Activated naive CD4-positive, alpha-beta T cell (primary cell): ENCODE measurements at places on chromosomes 11 and 22.

DNA sequence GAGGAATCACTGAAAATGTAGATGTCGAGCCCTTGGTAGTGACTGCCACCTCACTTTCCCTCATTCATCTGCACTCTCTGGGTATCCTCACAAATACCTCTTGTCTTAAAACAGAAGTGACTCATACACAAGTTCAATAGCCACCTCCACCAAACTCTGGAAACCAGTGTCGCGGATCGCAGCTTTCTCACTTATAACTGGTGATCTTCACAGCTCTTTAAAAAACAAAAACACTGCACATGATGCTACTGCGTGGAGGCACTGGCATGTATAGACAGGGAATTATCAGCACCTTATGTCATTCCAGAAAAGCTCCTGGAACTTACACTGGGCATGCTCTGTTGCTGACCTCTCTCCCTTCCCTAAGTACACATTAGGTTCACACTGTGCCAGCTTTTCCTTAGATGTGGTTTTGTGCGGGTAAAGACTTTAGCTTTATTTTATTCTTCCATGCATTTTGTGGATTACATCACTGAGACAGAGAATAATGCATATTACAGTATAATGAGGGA is 425.5 kb upstream of the CADM1 start:
- no peak for DNase-seq

DNA sequence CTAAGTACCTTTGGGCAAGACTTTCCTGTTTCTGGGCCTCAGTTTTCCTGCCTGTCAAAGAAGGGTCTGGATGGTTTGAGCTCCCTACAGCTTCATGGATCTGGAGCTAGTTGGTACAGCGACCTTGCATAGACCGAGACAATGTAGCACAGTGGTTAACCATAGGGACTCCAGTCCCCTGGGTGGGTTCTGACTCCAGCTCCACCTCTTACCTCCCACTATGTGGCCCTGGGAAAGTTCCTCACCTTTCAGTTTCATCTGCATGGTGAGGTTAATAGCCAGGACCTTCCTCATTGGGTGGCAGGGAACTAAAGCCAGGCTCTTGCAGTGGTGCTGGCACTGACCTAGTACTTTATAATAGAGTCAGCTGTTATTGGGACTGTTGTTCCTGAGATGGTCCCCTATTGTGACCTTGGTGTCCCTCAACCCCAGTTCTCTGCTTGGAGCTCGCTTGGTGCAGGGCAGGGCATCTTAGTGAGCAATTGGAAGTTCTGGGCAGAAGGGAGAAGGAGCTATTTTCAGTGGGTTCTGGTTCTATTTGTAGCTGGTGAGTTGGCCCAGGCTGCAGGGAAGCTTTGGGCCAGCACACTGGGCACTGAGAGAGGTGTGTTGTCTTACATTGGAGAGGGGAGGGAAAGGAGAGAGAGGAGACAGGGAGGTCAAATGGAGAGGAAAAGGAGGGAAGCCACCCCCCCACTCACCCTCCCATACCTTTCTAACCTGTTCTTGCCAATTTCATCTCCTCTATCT is 10.7 kb upstream of the MTMR3 start:
- no peak for DNase-seq

DNA sequence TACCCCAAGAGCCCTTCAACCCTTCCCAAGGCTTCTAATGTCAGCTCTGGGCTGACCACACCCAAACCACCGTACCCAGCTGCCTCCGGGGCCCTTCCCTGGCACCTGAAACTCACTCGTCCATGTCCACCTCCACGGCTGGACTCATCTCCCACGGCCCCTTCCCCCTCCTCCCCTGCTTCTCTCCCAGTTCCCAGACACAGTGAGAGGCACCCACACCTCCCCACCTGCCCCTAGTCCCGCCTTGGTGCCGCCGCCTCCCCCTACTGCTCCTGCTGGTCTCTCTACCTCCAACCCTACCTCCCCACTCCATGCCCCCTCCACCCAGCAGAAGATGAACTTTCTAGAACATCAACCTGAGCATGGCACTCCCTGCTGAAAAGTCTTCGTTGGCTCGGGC is 39.5 kb downstream of the ELFN2 start:
- DNase-seq = no peak

DNA sequence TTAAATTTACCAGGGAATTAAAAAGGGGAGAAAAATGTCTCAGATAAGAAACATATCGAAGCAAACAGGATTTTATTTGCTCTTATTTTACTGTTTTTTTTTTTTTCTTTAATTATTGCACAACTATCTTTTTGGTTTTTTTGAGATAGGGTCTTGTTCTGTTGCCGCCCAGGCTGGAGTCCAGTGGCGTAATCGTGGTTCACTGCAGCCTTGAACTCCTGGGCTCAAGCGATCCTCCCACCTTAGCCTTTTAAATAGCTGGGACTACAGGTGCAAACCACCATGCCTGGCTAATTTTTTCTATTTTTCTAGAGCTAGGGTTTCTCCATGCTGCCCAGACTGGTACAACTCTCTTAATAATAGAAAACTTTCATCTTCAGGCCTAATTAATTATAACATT is 32.5 kb downstream of the DRG1 start:
- no peak for DNase-seq

- no peak for DNase-seq
These were observed at the start of gene OR2AT4 for GRCh38 chr11:75096456-75097172. OR2AT4 (minus strand) TSS chr11:75096876.

- DNase-seq = no peak
These were observed 10.2 kb upstream of the P4HA3 start for GRCh38 chr11:74321487-74322188.

DNA sequence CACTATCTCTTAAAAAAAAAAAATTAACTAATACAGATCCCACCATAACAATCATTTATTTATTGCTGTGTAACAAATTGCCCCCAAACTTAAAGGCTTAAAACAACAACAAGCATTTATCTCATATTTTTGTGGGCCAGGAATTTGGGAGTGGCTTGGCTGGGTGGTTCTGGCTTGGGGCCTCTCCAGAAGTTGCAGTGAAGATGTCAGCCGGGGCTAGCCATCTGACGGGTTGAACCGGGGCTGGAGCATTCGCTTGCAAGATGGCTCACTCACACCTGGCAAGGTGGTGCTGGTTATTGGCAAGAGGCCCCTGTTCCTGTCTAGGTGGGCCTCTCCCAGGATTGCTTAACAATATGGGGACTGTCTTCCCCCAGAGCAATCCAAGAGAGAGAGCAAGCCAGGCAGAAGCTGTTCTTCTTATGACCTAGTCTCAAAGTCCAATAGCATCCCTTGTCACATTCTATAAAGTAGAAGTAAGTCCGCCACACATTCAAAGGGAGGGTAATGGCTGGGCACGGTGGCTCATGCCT is 29.5 kb downstream of the ACO2 start:
- DNase-seq = no peak

- DNase-seq = no peak
These were observed 25.1 kb downstream of the MTMR2 start for GRCh38 chr11:95898782-95899181.

GRCh38 chr22:27877501-27877900 is 41.6 kb downstream of the PITPNB start:
- no peak for DNase-seq

GRCh38 chr11:70399681-70400112 is 1.4 kb downstream of the CTTN start:
- DNase-seq = no peak

GRCh38 chr11:128022007-128022368 is 565.4 kb downstream of the ETS1 start:
- no peak for DNase-seq

DNA sequence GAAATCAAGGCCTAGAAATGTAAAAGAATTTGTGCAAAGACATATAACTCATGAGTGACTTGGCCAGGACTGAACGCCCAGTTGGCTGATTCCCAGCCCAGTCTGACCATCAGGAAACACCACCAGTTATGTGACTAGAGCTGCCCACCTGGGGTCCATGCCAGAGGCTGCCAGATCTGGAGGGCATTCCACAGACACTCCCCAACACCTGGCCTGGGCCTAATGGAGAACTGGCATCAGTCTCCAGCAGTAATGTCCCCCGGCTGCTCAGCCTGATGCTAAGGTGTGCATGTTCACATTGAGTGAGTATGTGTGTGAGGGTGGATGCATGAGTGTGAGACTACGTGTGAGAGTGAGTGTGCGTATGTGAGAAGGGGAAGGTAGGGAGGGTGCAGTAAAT is 15.7 kb downstream of the PLAAT3 start:
- DNase-seq = no peak

DNA sequence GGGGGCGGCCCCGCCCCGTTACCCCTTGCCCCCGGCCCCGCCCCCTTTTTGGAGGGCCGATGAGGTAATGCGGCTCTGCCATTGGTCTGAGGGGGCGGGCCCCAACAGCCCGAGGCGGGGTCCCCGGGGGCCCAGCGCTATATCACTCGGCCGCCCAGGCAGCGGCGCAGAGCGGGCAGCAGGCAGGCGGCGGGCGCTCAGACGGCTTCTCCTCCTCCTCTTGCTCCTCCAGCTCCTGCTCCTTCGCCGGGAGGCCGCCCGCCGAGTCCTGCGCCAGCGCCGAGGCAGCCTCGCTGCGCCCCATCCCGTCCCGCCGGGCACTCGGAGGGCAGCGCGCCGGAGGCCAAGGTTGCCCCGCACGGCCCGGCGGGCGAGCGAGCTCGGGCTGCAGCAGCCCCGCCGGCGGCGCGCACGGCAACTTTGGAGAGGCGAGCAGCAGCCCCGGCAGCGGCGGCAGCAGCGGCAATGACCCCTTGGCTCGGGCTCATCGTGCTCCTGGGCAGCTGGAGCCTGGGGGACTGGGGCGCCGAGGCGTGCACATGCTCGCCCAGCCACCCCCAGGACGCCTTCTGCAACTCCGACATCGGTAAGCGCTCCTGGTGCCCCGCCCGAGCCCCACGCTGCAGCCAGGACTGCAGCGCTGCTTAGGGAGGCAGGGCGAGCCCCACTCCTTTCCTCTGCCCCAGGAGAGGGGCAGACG is at the start of gene TIMP3:
TSS of gene TIMP3 (plus strand) at position 169 of the 700 bp plus-strand sequence. CDS start at position 466, 297 bp downstream.
- DNase-seq = no peak
